ENCODE measurements at places on chromosomes 4 and X.

DNA sequence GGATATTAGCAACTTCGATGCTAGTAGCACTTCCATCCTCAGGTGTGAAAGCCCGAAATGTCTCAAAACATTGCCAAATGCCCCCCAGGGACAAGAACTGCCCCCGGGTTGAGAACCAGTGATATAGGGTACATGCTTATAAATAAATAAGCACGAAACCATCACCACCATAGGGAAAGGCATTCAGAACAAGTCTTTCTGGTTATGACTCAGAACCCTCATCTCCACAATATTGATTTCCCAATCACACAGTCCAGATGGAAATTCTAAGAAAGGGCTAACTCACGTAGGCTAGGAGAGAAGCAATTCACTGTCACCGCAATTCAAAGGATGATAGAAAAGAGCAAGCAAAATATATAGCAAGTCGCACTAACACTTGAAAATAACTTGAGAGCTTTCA is 84.8 kb downstream of the ANOS1 start:
- no peak for DNase-seq

- no peak for DNase-seq
Observed at GRCh38 chrX:30653415-30654131, at the start of gene GK. Gene GK, plus strand, starts transcription at chrX:30653423. Its CDS starts 115 bp downstream, at chrX:30653538.

- no peak for DNase-seq
Observed at GRCh38 chr4:128471576-128471975, 184.0 kb upstream of the PGRMC2 start.

DNA sequence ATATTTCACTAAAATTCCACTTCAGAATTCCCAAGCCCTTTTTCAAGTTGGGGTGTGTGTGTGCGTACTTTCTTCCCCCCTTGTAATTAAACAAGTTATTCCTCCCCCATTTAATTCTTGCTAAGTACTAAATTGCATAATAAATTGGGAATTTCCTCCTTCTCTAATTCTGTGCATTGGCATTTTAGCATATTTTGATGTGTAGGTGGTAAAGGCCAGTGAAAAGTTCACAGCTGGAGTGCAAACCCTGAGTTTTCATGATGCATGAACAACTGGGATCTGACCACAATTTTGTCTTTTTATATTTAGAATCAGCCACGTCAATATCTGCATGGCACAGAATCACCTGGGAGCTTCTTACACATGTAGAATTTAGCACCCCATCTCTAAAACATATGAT is 18.5 kb downstream of the ANXA3 start:
- no peak for DNase-seq

GRCh38 chrX:576904-577560 is 53.6 kb upstream of the SHOX start:
- DNase-seq, result no peak

GRCh38 chrX:123303429-123303828 is 119.4 kb downstream of the GRIA3 start:
- no peak for DNase-seq

GRCh38 chr4:29153642-29154041 is 1566.5 kb upstream of the PCDH7 start:
- DNase-seq, result no peak

DNA sequence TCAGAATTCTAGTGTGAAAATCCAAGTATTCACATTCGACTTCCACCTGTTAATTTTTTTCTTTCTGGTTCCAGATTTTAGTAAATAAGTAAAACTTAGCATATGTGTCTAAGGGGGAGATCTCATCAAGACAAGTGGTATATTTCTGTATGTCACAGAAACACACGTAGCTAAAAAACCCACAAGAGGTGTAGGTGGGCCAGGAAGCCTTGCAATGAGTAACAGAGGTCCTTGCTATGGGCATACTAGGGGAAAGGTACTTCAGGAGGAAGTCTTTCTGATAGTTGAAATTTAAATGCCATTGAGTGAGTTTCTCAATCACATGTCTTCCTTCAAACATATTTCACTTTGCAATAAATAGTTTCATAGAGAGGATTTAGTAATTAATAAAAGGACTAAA is 315.8 kb downstream of the MID1IP1 start:
- DNase-seq, result no peak

DNA sequence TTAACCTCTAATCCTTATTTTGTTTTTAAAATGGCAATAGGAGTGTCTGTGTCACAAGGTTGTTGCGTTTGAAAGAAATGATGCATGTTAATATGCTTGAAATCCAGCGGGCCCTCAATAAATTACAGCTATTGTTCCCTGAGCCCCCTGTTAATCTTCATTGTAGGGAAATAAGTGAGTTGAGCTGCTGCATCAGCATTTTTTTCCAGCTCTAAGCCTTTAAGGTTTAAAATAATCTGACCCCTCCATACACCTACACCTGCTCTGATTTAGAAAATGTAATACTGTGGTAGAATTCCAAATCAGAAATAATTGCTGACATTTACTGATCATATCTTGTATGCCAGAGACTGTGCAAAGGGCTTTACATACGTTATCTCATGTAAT is 2.6 kb upstream of the MSMO1 start:
- no peak for DNase-seq

DNA sequence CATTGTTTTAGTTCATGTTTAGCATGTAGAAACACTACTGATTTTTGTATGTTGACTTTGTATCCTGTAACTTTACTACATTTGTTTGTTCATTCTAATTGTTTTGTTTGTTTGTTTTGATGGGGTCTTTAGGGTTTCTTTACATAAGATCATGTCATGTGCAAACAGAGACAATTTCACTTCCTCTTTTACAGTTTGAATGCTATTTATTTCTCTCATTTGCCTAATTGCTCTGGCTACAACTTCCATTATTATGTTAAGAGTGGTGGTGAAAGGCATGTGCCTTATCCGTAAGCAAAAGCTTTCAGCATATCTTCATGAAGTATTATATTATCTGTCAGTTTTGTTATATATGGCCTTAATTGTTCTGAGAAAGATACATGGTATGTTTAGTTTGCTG is 571.1 kb downstream of the PCDH7 start:
- no peak for DNase-seq

GRCh38 chr4:62804075-62804474 is 1603.9 kb downstream of the ADGRL3 start:
- no peak for DNase-seq

DNA sequence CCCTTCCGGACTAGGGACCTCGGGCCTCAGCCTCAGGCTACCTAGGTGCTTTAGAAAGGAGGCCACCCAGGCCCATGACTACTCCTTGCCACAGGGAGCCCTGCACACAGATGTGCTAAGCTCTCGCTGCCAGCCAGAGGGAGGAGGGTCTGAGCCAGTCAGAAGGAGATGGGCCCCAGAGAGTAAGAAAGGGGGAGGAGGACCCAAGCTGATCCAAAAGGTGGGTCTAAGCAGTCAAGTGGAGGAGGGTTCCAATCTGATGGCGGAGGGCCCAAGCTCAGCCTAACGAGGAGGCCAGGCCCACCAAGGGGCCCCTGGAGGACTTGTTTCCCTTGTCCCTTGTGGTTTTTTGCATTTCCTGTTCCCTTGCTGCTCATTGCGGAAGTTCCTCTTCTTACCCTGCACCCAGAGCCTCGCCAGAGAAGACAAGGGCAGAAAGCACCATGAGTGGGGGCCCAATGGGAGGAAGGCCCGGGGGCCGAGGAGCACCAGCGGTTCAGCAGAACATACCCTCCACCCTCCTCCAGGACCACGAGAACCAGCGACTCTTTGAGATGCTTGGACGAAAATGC is at the start of gene WAS:
TSS of gene WAS (plus strand) at position 389 of the 572 bp plus-strand sequence. CDS start at position 444, 55 bp downstream.
- no peak for DNase-seq

GRCh38 chr4:40825014-40825838 is 75.5 kb downstream of the NSUN7 start:
- no peak for DNase-seq

GRCh38 chr4:145154573-145154972 is 25.8 kb downstream of the OTUD4 start:
- DNase-seq, result no peak

DNA sequence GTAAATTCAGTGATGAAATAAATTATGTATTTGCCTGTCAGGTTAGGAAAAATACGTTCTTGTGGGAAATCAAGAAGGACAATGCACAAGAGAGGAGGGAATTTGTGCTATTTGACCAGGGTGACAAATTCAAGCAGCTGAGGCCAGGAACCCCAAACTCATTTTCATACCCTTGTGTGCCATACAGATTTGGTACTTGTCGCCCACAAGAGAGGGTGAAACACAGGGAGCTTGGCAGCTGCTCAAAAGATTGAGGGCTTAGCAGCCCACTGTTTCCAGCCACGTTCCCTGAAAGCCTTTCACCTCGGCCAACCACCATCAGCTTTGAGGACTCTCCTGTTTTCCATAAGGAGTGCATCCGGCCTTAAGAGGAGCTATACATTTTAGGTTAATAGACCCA is 111.2 kb downstream of the COL25A1 start:
- no peak for DNase-seq

- no peak for DNase-seq
Observed at GRCh38 chr4:84753321-84753972, 170.5 kb downstream of the CDS1 start.
